ENCODE measurements at places on chromosomes 11 and 22.

DNA sequence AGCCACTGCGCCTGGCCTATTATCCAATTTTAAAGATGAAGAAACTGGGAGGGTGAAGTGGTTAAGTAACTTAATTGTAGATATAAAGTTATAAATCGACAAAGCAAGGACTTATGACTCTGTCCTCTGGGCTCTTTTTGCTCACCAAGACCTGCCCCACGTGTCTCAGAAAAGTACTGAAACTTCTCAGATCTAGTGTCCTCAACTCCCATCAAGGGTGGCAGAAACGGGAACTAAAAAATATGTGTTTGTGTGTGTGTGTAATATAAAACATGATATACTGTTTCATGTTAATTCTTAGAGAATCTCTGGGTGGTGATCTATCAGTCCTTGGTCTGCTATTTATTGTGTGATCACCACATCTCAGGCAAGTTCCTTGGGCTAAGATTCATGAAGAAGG lies 104.9 kb downstream of the GAB2 start:
- no peak for DNase-seq

- DNase-seq: no peak
Measured at GRCh38 chr11:6124245-6124644, 16.8 kb downstream of the OR56B4 start.

DNA sequence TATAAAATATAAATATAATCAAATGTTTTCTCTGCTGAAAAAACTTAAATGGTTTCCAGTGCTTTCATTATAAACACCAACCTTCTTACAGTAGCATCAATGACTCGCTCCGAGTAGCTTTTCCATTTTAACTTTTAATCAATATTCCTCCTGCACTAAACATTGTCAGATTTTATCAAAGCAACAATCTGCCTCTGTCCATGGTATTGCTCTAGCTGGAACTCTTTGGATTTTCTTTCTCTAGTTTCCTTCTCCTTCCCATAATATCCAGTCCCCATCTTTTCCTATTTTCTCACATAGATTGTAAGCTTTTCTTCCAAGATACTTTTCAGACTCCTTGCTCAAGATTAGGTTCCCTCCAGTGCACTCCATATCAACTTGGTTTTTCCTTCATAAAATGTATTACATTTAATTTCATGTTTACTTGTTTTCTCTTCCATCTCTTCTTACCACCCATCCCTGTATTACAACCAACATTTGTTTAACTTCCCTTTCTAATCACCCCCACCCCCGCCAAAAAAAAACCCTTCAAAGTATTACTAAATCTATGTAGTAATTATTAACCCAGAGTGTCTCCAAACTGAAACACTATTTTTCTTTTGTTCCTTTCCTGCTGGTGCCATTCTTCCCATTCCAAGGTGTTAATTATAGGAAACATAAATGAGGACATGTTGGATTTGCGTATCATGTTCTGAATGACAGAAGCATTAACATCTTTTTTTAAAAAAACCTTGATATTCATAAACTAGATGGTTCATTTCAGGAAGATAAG lies 716.5 kb downstream of the NELL1 start:
- DNase-seq: no peak

GRCh38 chr11:62001450-62002191 lies 34.2 kb upstream of the FTH1 start:
- DNase-seq: no peak

DNA sequence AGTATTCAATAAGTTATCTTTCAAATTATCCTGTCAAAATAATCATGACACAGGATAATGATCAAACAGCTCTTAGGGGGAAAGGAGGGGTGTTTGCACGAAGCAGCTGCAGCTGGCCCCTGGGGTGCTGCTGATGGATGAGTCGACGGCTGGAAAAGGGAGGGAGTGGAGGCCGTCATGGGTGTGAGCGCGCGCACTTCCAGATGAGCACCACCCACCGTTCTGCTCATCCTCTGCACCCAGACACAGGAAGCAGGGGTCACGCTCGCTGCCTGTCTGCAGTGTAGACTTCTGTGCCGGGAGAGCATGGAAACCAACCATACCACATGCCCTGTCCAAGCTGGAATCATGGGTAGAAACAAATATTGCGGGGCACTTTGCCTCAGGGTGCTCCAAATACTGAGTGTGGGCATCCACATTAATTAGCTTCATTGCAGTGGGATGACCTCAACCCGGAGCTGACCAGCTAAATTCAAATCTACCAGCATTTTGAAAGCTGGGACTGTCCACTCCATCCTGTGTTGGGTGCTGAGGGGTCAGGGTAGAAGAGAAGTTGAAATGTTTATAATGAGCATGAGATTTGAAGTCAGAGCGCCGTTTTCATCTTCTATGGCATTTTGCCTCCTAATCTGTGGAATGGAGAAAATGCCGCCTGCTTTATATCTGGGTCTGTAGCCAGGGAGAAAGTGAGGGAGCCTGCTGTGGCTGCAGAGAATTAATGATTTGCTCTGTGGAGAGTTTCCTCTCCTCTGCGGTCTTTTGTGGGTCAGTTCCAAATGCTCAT lies 802.4 kb downstream of the TBC1D22A start:
- no peak for DNase-seq

DNA sequence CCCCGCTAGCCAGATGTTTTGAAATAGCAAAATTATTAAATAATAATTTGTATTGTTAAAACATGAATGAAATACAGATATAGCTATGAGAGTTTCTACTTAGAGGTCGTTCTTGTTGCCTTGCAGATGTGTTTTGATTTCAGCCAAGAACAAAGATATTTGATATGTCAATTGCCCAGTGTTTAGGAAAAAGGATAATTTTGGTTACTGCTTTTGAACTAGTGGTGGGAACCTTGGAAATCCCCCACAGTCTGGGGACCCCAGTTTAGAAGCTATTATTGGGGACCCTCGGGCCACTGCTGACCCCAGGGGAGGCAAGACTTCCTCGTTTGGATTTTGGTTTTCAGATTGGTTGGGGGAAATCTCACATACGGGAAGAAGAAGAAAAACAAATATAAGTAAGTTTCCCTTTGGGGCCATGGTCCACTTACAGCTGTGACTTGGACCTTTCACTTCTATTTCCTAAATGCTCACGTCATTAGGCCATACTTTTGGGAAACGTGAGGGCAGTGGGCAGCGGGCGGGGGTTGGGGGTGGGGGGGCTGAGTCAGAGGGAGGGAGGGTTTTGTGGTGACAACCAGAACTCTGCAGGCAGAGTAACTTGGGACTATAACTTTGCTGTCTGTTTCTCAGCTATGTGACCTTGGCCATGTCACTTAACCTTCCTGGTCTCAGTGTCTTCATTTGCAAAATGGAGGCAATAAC lies 37.0 kb downstream of the LDLRAD3 start:
- no peak for DNase-seq

DNA sequence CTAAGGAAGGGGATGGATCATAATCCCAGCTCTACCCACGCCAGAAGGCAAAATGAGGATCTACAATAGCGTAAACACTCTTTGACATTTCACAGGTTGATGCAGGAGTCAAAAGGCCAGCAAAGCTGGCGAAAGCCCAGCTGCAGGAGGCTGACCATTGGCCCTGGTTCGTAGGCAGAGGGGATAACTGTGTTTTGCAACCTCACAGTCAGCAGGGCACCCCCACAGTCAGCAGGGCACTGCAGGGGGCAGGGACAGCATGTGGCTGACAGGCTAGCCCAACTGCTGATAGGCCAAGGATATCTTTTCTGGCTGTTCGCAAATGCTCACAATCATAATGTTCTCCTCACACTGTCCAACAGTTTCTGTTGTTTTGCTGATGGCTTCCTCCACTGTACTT lies 372.7 kb downstream of the BUD13 start:
- no peak for DNase-seq

- peak; percentile 55 for DNase-seq
Measured at GRCh38 chr11:37504060-37504611, 906.1 kb upstream of the RAG2 start.

DNA sequence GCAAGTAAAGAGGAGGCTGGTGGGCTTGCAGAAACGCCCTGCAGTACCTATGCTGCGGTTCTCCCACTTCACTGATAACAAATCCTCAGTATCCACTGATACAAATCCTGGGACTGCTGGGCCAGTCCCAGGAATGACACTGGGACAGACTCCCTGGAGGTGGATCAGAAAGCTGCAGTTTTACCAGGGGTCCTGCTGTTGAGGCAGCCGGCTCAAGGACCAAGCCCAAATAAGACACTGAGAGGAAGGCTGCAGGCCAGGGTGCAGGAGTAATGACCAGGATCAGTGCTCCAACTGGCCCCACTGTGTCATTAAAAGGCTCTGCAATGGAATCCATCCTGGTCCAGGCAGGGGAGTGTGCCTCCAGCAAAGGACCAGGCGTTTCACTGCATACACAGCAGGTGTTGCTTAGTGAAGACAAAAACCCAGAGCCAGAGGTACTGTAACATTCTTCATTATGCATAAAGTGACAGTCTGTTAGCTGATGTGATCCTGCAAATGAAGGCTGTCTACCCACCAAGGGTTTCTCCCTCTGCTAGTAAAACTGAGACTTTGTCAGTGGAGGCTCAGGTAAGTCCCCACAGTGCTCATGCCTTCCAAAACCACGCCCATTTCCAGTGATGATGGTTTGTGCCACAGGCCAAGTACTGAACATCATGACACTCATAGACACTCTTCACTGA lies 1.4 kb upstream of the C22orf39 start:
- no peak for DNase-seq

GRCh38 chr11:65861165-65861505 lies 902 bp downstream of the MUS81 start:
- no peak for DNase-seq

DNA sequence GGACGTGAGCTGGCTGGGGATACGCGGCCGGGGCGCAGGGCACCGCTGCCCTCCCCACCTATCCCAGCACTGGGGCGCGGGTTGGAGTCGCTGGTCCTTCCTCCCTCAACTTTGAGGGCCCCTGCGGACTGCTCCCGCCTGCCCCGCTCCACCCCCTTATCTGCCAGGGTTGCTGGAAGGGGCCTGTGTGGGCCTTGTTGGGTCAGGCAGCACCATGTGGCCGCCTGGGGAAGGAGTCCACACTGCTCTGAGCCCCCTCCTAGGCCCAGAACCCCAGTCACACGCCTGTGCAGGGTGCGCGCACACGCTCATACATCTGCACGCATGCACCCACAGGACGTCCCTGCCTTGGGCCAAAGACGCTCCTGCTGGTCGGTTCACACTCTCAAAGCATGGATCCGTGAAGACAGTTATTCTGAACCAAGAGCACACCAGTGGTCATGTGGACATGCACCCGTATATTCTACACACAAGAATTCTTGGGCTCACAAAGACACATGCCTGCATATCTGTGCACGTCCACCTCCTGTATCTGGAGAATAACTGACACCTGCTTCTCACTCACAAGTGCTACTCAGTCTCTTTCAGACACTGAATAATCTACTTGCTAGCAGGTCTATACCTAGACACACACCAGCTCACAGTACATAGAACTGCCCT lies 710 bp downstream of the TUB start:
- DNase-seq: no peak

DNA sequence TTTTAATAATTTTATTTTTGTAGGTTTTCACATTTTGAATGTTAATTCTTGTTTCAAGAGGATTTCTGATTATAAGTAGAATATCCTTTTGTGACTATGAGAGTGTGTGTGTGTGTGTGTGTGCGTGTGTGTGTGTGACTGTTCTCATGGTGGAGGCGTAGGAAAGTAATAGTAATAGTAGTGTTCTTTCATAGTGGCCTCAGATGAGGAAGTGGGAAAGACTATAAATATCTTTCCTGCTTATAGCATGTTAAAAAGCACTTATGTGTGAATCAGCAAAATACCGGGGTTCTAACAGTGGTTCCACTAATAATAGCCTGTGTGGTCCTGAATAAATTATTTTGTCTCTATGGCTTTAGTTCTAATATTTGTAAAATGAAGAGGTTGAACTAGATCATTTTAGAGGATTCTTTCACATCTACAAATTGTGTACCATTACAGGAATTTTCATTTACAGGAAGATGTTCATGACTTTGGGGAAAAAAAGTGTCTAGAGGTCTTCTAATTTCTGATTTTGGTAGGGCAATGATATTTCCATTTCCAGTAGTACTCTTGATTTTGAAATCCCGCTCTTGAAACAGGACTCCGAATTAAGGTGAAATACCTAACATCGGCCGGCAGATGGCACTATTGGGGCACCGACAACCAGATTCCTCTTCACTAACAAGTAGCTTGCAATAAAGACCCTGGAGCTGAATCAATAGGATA lies 29.9 kb upstream of the OR10G7 start:
- peak; percentile 67 for DNase-seq

- DNase-seq: peak; percentile 95
Measured at GRCh38 chr11:46242952-46243795, 34.3 kb upstream of the CREB3L1 start.

DNA sequence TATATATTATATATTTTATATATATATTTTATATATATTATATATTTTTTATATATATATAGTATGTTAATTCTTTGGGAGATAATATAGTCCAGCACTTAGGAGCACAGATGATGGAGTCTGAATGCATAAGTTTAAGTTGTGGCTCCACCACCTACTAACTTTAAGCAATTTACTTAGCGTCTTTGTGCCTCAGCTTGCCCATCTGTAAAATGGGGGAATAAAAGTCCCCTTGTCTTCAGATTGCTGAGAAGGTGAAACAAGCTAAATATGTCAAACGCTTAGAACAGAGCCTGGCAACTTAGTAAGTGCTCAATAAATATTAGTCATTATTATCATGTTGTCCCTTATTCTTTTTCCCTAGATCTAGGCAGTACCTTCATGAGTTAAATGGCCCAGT lies 27.5 kb downstream of the DSCAML1 start:
- no peak for DNase-seq

DNA sequence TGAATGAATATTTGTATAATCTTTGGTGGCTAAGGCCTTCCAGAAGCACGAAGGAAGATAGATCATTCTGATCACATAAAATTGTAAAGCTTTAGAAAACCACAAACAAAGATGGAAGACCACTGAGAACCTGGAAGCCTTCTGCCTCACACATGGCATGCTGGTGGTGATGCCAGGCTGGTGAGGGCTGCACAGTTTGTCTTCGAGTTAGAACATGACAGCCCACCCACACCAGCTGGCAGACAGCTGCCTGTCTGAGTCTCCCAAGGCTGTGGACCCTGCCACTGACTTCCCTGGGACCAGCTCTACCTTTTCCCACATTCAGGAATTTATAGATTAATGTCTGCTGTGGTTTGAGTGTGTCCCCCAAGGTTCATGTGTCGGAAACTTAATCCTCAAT lies 48.8 kb upstream of the B3GAT1 start:
- DNase-seq: no peak

DNA sequence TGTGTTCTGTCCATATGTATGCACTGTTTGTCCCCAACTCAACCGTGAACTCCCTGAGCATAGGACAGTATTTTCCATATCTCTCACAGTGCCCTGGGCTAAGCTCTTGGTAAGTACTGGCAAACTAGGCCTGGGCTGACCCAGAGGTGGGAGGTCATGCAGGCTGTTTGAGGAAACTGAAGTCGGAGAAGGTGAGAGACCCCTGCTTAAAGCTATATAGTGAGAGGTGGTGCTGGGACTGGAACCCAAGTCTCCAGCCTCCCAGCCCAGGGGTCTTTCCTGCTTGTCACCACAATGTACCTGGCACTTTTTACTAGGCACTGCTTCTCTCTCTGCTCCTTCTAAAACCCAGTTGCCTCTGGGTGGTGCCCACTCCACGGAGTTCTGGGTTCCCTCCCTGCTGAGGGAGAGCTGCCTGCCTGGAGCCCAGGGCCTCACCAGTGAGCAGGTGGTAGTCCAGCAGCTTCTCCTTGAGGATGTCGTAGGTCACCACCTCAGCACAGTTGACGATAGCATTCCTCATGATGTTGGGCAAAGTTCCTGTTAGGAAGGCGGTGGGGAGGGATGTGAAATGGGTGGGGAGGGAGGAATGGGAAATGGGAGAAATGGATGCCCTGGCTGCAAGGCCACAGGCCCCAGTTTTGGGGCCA lies 4.7 kb downstream of the UCP3 start:
- no peak for DNase-seq
